ENCODE measurements at places on chromosomes 16 and 17.

- no peak for DNase-seq
Measured at GRCh38 chr16:65950211-65950610, 416.3 kb upstream of the CDH5 start.

GRCh38 chr17:15654886-15655561, 29.1 kb downstream of the TRIM16 start:
- no peak for DNase-seq

DNA sequence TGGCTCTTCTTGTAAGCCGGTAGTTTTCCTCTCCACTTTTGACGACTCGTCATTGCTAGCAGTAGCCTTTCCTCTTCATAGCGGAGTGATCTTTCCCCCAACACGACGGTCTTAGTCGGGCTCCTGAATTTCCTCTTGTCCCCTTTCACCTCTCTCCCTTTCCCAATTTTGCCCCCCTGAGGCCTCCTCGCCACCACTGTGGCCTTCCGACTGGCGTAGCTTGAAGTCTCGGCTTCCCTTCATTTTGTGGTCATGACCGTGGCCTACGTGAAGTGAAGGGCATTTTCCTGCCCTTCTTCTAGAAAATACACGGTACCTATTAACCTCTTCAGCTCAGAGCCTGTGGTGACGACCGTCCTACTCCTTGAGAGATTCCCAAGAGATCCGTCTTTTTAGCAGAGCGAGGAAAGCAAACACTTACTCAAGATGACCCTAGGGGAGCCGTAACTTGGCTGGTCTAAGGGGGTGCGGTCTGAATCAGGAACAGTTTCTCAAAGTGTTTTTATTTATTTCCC, 787 bp downstream of the PRKAR1A start:
- no peak for DNase-seq

DNA sequence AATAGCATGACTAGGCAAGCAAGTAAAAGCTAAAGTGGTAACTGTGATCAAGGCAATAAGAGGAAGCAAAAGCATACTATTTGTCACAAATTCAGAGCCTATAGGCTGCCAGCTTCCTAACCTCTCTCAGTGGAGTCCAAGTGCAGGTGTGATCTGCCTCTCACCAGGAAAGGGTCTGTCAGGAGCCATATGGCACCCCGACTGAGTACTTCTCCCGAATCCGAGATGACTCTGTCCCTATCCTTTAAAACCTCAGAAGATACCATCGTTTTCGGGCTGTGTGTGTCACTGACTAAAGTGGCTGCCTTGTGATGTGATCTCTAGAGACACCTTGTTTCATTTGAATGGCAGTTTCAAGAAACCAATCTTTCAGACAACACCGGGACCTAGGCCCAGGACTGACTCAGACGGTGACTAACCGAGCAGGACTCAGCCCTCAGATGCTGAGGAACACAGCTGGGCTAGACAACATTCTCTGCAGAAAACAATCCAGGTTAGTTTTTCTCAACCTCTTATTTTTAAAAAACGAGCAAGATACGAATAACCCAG, 63.6 kb downstream of the SMG6 start:
- peak; percentile 26 for DNase-seq

- DNase-seq, result no peak
Measured at GRCh38 chr17:21379080-21379711, 3.0 kb downstream of the KCNJ12 start.

DNA sequence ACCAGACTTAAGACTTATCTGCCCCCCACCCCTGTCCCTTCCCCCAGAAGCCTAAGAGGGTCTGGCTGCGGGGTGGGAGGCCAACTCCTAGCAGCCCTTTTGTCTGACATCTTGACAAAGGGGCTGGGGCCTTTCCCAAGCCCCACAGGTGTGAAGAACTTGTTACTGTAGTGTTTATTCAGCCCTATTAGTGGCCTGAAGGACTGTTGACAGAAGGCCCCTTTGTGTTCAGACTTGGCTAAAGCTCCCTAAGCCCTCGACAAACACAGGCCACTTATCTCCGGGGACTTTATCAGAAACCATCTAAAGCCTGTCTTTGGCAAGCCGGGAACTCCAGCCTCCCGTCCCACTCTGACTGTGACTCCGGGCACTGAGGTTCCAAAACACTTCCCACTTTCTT, 129.8 kb downstream of the NTN1 start:
- DNase-seq, result no peak

DNA sequence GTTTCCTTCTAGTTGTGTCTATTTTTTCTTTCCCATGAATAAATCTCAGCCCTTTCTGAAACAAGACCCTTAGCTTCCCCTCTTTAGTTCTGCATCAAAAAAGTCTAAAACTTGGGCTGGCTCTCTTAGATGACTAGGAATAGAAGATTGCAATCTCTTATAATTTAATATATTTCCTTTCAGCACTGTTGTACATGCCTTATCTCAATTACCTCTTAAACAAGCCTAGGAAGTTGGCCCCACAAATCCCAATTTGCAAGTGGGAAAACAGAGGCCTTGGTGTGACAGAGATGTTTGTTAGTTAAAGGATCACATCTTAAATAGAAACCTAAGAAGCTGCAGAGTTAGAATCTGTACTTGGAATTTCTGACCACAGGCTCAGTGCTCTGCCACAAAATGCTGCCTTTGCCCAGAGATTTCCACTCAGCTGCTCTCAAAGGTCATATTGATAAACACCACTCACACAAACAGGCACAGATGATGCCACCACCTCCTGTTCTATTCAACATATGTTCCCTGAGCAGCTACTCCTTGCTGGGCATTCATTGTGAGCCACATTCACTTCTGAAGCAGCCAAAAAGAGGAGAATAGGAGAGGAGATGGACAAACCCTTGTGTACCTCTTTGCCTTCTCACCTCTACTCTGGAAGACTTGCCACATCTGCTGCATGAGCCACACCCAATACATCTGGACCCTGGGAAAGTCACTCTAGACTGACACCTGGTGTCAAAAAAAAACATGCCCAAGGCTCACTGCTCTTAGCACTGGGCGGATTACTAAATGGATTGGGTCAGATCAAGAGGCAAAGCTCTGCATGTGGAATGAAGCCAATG, 5.5 kb downstream of the CCDC182 start:
- no peak for DNase-seq

DNA sequence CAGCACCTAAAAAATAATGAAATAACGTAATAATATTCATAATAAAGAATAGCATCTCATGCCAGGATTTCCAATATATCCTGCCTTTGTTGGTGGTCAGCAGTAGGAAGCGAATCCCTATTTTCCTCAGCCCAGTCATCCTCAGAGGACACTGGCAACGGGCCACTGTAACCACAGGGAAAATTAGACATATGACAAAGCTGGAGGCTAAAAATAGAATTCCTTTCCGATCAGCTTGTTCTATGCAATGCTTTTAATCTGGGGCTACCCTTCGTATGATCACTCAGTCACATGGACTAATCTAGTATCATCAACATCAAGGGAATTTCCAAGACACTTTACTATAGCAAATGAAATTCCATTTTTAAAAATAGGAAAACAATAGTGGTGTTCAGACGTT, 246.9 kb upstream of the KCNJ16 start:
- no peak for DNase-seq

All from activated T-helper 1 cell treated with anti-CD3 and anti-CD28 coated beads, Interleukin-2, amount 50 U/mL, for 16 hours (primary cell).